ENCODE measurements at places on chromosomes 7 and 10.

DNA sequence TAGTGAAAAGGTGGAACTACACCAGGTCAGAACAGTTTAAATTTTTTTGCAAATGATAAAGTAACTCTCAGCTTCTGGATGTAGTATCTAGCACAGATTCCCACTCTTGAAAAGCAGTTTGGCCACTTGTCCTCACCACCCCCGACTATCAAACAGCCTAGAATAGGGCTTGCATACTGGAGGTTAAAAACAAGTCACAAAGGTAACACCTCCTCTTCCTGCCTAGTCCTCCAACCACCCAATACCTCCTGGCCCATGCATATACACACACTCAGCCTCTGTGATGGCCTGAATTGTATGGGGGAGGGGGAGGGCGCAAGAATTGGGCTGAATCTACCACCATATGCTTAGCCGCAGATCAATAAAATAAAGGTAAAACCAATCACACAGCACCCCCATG lies 5.7 kb downstream of the SKAP2 start:
- no peak for DNase-seq
- H3K4me3 ChIP-seq: no peak overlapping the region
- H3K27ac ChIP-seq: no peak overlapping the region
- no peaks in the 10 kb centered on the region for H3K36me3 ChIP-seq
- H3K4me1 ChIP-seq: no peaks in the 10 kb centered on the region
- peaks cover 76% of the 10 kb centered on the region for H3K27me3 ChIP-seq

GRCh38 chr10:13294784-13295183 lies 5.1 kb downstream of the PHYH start:
- no peak overlapping the region for H3K27ac ChIP-seq
- DNase-seq: no peak
- H3K4me3 ChIP-seq: no peak overlapping the region
- H3K36me3 ChIP-seq: peaks cover 62% of the 10 kb centered on the region

- no peaks in the 10 kb centered on the region for H3K27me3 ChIP-seq
- no peak overlapping the region for H3K4me3 ChIP-seq
- DNase-seq: no peak
- H3K27ac ChIP-seq: no peak overlapping the region
- peaks cover 44% of the 10 kb centered on the region for H3K36me3 ChIP-seq
These were observed 217.4 kb upstream of the KLF14 start for GRCh38 chr7:130951303-130951975.

DNA sequence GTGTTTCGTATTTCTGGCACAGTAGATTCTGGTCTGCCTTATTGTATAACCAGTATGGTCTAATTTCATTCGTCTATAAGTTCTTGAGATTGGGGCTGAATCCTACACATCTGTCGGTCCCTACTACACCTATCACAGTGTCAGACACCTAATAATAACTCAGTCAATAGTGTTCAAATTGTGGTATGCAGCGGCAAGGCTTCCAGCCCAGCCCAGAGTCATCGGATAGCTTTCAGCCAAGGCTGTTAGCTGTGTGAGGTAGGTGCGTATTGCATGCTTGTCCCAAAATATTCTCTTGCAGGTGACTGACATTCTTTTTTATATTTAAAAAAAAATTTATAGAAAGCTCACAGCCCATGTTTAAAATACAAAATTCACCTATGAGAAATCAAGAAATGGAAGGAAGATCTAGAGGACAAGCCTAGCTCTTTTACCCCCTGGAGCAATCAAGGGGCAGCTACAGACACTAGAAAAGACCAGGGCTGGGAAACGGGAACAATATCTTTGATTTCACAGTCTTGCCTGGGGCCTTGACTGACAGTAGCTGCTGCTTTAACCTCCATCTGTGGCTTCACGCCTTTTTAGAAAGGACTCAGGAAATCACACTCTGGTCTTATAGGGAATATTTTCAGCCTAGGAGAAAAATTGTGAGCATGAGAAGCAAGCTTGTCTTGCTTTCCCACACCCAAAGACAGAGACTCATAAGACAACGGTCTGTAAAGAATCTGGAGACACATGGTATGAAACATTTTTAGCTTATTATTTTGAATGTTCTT lies 9.5 kb upstream of the ASB4 start:
- H3K27me3 ChIP-seq: no peaks in the 10 kb centered on the region
- H3K4me1 ChIP-seq: no peaks in the 10 kb centered on the region
- no peak overlapping the region for H3K27ac ChIP-seq
- H3K4me3 ChIP-seq: no peak overlapping the region
- DNase-seq: no peak

DNA sequence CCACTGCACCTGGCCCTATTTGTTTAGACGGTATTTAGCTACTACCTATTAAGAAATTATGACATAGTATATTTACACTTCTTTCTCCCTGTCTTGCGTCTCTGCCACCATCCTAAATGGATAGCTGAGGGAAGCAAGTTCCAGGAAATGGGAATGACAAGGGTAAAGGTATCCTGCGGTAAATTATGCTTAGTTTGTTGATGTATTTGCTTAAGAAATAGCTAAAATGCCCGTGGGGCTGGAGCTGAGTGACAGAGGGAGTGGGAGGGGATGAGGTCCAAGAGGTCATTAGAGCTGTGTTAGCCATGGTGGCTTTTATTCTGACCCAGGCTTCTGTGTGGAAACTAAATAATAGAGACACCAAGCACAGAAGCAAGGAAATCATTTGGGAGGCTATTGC lies 29.0 kb upstream of the UBE2D1 start:
- H3K27me3 ChIP-seq: peaks cover 10% of the 10 kb centered on the region
- no peaks in the 10 kb centered on the region for H3K4me1 ChIP-seq
- no peaks in the 10 kb centered on the region for H3K36me3 ChIP-seq
- DNase-seq: no peak

DNA sequence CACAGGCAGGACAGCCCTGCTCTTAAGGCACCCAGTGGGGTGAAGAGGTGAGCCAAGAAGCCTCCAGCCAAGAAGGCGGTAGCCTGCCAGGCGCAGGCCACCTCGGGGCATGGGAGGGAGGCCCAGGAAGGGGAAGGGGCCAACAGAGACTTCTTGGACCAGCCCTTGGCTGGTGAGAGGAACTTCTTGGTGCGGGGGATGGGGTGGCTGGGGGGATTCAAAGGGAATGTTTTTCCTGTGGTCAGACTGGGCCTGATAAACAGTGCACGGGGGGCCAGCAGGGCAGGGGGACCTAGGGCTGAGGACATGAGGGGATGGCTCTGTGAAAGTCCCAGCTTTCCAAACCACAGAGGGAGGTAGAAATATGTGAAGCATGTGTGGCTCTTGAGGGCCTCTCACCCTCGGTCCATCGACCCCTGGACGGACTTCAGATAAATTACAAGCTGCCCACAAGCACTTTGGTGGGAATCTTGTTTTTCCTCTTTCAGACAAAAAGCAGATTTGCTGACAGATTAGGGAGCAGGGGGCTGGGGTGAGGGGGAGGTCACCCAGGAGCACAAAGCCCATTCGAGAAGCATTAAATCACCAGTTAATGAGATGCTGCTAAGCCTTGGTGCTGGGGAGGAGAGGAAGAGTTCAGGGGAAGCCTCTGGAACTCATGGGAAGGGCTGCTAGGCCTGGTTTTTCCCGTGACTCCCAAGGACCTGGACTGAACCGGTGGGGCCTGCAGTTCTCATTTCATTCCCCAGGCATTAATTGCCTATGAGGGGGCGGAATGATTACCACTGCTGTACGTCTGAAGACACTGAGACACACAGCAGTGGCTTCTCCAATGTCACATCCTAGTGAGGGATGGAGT lies 11.3 kb downstream of the CRYGN start:
- no peak overlapping the region for H3K27ac ChIP-seq
- no peaks in the 10 kb centered on the region for H3K36me3 ChIP-seq
- H3K4me3 ChIP-seq: no peak overlapping the region
- DNase-seq: no peak
- peaks cover 9% of the 10 kb centered on the region for H3K4me1 ChIP-seq
- no peaks in the 10 kb centered on the region for H3K27me3 ChIP-seq

DNA sequence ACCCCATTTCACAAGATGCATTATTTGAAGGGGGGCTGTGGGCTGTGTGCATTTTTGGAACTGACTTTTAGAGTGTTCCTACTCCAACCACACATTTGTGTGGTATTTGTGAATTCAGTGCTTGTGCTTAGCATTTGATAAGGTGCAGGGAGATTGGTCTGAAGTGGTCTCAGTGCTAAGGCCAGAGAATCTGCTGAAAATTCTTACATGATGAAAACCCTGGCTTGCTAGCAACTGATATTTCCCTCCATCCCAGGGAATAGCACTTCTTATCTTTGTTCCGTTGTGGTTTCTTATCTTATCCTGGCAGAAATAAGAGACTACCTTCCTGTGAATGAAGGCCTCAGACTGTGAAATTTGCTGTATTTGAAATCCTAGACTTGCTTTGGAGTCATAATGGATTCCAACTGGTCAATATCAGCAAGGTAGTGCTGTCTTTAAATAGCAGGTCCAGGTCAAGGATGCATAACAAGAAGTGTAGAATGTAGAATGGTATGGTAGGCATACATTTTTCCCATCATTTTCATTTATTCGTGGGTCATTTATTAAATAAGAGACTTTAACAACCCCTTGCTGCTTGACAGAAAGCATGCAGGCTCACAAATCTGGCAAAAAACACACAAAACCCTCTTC lies 986.9 kb downstream of the REEP3 start:
- no peak overlapping the region for H3K4me3 ChIP-seq
- H3K4me1 ChIP-seq: no peaks in the 10 kb centered on the region
- no peak for DNase-seq
- H3K36me3 ChIP-seq: no peaks in the 10 kb centered on the region

DNA sequence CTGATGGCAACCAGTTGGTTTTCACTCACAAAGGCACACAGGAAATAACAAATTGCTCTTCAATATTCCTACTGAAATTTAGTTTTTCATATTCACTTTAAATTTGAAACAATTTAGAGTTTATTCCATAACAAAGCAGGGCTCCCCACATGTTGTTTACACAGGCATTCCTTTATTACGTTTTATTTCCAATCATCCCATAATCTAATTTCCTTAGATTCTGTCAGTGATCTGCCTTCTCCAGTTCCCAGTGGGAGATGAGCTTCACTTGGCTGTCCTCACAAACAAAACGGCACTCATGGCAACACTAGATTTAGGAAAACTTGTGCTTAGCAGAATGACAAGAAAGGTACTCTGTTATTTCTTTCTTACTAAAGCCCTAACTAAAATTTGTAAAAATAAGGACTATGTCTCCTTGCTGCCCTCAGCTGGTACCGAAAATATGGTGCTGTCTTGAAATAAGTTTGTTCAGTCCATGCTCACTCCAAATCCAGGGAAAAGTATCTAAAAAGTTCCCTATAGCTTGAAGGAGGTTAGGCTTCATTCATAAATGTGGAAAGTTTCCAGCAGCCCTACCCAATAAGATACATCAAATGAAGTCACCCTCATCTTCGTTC lies 23.0 kb downstream of the PHYH start:
- DNase-seq: no peak
- no peaks in the 10 kb centered on the region for H3K27me3 ChIP-seq
- H3K4me1 ChIP-seq: peaks cover under 1% of the 10 kb centered on the region
- no peak overlapping the region for H3K27ac ChIP-seq
- H3K4me3 ChIP-seq: no peak overlapping the region

- H3K27me3 ChIP-seq: peaks cover 6% of the 10 kb centered on the region
- no peaks in the 10 kb centered on the region for H3K36me3 ChIP-seq
- no peaks in the 10 kb centered on the region for H3K4me1 ChIP-seq
These were observed 412.3 kb upstream of the FOXK1 start for GRCh38 chr7:4269746-4270145.

GRCh38 chr10:4351723-4352413 lies 474.1 kb upstream of the AKR1E2 start:
- no peak overlapping the region for H3K27ac ChIP-seq
- H3K4me3 ChIP-seq: no peak overlapping the region
- H3K27me3 ChIP-seq: no peaks in the 10 kb centered on the region
- DNase-seq: no peak
- H3K36me3 ChIP-seq: no peaks in the 10 kb centered on the region

GRCh38 chr10:7310076-7310475 lies 100.8 kb downstream of the SFMBT2 start:
- no peak for DNase-seq
- H3K4me1 ChIP-seq: peaks cover 17% of the 10 kb centered on the region
- H3K27me3 ChIP-seq: no peaks in the 10 kb centered on the region
- H3K4me3 ChIP-seq: no peak overlapping the region

DNA sequence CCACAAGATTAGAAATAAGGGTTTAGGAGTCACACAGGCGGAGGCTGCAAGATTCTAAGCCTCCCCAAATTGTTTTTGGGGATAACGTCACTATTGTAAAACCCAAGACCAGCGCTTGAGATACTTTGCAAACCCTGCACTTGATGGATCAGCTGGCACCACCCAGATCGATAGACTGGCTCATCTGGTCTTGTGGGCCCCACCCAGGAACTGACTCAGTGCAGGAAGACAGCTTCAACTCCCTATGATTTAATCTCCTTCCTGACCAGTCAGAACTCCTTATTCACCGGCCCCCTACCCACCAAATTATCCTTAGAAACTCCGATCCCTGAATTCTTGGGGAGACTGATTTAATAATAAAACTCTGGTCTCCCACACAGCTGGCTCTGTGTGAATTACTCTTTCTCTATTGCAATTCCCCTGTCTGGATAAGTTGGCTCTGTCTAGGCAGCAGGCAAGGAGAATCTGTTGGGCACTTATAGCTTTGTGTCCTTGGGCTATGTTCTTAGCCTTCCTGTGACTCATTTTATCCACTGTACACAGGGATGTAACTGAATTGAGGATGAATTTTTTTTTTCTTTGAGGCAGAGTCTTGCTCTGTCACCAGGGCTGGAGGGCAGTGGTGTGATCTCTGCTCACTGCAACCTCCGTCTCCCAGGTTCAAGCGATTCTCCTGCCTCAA lies 64.4 kb upstream of the CARD11 start:
- H3K4me1 ChIP-seq: no peaks in the 10 kb centered on the region
- H3K27ac ChIP-seq: no peak overlapping the region
- no peak for DNase-seq
- peaks cover 3% of the 10 kb centered on the region for H3K27me3 ChIP-seq

GRCh38 chr10:44985175-44985681 lies 6.6 kb upstream of the DEPP1 start:
- peaks cover 47% of the 10 kb centered on the region for H3K4me1 ChIP-seq
- peaks cover 59% of the 10 kb centered on the region for H3K36me3 ChIP-seq
- no peak overlapping the region for H3K4me3 ChIP-seq
- H3K27ac ChIP-seq: peak overlapping the region; percentile 95
- DNase-seq: no peak
- H3K27me3 ChIP-seq: no peaks in the 10 kb centered on the region

DNA sequence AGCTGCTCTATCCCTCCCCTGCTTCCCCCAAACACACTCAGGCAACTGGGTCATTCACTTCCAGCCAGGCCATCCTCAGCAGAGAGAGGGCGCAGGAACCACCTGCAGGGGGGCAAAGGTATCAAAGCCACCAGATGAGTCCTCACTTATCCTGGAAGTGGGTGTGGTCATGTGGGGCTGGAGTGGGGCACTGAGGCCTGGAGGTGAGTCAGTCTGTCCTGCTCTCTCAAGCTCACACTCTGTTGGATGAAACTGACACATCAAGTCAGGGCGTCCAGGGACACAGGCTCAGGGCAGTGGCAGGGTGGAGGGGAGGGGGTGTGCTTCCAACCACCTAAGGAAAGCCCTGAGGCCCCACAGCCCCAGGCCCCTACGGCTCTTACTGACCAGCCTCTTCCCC lies 8.0 kb upstream of the ELFN1 start:
- H3K4me3 ChIP-seq: no peak overlapping the region
- H3K27me3 ChIP-seq: peaks cover 66% of the 10 kb centered on the region
- peaks cover 13% of the 10 kb centered on the region for H3K4me1 ChIP-seq
- no peak overlapping the region for H3K27ac ChIP-seq
- no peak for DNase-seq
- H3K36me3 ChIP-seq: no peaks in the 10 kb centered on the region

GRCh38 chr7:80284855-80285254 lies 150.2 kb downstream of the GNAI1 start:
- no peak overlapping the region for H3K4me3 ChIP-seq
- no peaks in the 10 kb centered on the region for H3K36me3 ChIP-seq
- peaks cover under 1% of the 10 kb centered on the region for H3K4me1 ChIP-seq
- no peaks in the 10 kb centered on the region for H3K27me3 ChIP-seq
- H3K27ac ChIP-seq: no peak overlapping the region
- no peak for DNase-seq
